IPS-NIHi11 (cell line): ENCODE measurements at places on chromosomes 13 and 19.

GRCh38 chr19:46630586-46631205 lies 5.3 kb downstream of the GNG8 start:
- no peak for DNase-seq

GRCh38 chr19:37874784-37875183 lies 31.6 kb downstream of the WDR87 start:
- DNase-seq = peak; percentile 22

DNA sequence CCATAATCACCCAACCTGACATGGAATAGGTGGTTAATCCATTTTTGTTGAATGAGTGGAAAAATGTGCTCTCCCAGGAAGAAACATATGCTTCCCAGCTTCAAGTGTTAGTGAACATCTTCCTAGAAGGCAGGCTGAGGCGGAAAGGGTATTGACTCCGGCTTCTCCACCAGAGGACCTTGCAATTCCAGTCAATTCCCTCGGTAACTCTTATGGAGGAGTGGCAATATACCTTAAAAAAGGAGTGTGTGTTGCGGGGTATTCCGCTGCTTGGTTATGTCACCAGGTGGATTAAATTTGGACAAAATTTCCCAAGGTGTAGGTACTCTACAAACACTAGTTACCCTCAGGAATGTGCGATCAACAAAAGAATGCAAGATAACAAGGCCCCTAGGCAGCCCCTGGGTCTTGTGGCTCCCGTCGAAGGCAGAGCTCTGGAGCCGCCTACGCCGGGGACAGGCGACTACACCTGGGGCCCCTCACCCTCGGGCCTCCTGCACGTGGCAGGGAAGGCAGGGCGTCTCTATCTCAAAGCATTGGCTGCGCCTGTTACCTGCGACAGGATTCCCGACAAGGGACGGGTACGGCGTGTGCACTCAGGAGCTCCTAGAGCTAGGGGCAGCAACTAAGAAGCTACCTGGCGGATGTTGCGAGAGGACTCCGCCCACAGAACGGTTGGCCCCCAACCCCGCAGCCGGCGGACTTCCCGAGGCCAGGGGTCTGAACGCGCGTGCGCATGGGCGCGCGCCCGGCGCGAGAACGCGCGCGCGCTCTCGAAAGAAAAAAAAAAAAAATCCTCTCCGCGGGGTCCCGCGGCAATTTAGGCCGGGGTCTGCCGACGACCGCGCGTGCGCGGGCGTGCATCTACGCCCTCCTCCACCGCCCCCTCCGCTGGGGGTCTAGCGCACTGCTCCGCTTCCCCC lies at the start of gene WDR87:
TSS of gene WDR87 (minus strand) at position 649 of the 923 bp plus-strand sequence. CDS start 8,355 bp downstream, outside the sequence.
- DNase-seq = peak; percentile 84

- DNase-seq = no peak
Measured at GRCh38 chr13:33352041-33352440, 66.5 kb upstream of the STARD13 start.

DNA sequence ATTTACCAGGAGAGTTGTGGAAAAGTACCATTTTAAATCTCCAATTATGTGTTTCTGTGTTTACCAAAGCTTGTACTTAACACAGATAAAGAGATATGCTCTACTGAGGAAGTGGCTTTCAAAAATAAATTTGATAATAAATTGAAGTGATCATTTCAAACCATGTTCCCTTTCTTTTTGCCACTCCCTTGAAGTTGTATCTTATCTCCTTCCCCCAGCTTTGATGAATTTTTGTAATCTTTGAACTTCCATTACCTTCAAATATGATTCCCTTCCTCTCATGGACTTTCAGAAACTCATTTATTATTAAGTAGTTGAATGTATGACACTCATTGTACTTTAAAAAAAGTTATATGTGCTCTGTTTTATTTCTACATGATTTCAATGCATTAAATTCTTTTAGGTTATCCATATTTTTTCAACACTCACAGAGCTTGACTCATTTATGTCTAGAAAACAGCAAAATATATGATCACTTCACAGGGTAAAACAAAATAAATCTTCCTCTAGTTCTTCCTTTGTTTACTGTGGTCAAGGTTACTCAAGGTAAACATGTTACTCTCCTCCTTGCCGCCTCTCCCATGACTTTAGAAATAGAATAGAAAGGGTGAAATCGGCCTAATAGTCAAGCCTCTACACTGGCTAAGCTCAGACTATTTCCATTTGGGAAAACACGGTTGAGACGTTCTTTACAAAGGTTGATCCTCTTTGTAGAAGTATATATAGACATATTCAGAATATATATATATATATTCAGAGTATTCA lies 251.2 kb upstream of the SPRY2 start:
- no peak for DNase-seq

DNA sequence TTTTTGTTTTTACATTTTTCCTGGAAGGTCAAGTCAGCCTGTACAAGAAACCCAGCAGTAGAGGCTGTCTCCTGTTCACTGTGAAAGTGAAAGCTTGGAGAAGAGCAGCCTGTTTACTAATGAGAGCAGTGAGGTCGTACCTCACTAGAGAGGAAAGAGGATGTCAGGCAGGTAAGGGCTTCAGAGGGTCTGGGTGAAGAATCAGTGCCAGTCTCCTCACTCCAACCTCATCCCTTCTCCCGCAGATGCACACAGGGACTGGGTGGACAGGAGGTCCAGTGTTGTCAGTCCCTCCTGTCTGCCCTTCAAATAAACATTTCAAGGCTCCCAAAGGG lies 462.5 kb downstream of the KLF5 start:
- DNase-seq = no peak

- DNase-seq = no peak
Measured at GRCh38 chr13:80873589-80873988, 532.7 kb upstream of the SPRY2 start.

DNA sequence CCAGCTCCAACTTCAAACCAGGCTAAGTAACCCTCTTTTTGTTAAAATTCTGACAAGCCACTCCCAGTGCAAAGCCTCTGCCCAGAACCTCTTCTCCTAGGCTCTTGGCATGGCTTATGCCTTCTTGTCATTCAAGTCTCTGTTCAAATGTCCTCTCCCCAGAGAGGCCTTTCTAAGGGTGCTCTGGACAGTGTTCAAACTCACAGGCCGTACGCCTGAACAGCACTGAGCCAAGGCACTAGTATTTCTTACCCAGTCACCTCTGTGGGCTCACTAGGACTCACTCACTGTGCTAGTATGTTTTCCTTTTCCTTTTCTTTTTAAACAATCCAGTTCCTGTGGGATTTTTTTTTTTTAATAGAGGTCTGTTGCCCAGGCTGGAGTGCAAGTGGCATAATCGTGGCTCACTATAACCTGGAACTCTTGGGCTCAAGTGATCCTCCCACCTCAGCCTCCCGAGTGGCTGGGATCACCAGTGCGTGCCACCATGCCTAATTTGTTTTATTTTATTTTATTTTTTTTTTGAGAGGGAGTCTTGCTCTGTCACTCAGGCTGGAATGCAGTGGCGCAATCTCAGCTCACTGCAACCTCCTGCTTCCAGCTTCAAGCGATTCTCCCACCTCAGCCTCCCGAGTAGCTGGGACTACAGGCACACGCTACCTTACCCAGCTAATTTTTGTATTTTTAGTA lies 2.3 kb upstream of the ASF1B start:
- DNase-seq = no peak

DNA sequence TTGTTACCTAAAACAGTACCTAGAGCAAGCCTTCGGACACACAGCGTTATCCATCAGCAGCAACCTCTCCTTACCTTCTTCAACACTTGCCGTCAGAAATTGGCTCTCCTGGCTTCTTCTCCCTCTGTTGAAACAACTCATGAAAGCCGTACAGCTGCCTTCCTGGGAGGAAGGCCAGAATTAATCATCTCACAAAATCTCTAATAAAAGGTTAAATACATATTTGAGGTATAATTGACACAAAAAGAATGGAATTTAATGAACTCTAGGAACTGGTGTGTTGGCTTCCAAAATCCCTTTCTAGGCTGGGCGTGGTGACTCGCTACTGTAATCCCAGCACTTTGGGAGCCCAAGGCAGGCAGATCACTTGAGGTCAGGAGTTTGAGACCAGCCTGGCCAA lies 37.3 kb upstream of the GTF2F2 start:
- DNase-seq = no peak

GRCh38 chr19:29489172-29489951 lies 36.4 kb upstream of the VSTM2B start:
- no peak for DNase-seq

GRCh38 chr19:28028881-28029444 lies 1184.0 kb downstream of the UQCRFS1 start:
- DNase-seq = no peak

DNA sequence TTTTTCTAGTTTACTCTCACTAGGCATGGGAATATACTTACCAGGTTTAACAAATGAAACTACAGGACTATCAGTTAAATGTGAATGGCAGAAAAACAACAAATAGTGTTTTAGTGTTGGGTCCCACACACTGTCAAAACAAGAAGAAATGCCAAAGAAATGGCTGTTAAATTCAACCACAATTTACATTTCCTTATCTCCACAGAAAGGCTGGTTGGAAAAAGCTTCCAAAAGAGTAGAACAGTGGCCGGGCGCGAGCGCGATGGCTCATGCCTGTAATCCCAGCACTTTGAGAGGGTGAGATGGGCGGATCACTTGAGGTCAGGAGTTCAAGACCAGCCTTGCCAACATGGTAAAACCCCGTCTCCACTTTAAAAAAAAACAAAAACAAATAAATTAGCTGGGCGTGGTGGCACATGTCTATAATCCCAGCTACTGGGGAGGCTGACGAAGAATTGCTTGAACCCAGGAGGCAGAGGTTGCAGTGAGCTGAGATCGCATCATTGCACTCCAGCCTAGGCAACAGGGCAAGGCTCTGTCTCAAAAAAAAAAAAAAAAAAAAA lies 66.5 kb downstream of the SERP2 start:
- no peak for DNase-seq

GRCh38 chr19:3565139-3565538 lies 7.6 kb upstream of the HMG20B start:
- no peak for DNase-seq

GRCh38 chr13:35817642-35818607 lies 313.3 kb downstream of the DCLK1 start:
- DNase-seq = no peak

GRCh38 chr19:39539165-39539517 lies 820 bp downstream of the EID2 start:
- peak; percentile 29 for DNase-seq

DNA sequence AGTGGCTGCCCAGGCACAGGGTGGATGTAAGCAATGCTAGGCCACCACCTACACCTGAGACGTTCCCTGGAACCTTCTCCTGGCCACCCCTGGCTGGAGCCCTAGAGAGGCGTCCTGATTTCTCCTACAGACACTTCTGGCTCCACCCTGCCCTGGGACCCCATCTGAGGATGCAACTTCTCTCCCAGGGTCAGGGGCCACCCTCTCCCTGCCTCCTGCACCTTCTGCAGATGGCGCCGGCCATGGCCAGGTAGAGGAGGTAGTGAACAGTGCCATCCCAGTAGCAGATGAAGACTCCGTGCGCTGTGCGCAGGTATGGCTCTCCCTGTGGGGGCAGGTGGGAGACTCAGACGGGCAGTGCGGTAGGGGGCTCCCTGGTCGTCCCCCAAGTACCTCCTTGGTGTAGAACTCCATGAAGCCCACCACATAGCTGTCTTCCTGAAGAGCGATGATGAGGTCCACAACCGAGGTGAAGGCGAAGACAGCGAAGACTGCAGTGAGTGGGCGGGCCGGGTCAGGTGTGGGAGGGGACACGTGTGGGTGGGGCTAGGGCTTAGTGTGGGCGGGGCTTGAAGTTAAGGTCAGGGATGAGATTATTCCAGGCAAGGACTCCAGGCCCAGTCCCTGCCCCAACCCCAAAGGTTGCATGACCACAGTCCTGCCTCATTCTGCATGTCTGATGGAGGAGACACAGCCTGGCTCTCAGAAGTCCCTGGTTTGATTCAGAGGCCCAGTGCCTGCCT lies 3.0 kb downstream of the TM6SF2 start:
- peak; percentile 80 for DNase-seq

DNA sequence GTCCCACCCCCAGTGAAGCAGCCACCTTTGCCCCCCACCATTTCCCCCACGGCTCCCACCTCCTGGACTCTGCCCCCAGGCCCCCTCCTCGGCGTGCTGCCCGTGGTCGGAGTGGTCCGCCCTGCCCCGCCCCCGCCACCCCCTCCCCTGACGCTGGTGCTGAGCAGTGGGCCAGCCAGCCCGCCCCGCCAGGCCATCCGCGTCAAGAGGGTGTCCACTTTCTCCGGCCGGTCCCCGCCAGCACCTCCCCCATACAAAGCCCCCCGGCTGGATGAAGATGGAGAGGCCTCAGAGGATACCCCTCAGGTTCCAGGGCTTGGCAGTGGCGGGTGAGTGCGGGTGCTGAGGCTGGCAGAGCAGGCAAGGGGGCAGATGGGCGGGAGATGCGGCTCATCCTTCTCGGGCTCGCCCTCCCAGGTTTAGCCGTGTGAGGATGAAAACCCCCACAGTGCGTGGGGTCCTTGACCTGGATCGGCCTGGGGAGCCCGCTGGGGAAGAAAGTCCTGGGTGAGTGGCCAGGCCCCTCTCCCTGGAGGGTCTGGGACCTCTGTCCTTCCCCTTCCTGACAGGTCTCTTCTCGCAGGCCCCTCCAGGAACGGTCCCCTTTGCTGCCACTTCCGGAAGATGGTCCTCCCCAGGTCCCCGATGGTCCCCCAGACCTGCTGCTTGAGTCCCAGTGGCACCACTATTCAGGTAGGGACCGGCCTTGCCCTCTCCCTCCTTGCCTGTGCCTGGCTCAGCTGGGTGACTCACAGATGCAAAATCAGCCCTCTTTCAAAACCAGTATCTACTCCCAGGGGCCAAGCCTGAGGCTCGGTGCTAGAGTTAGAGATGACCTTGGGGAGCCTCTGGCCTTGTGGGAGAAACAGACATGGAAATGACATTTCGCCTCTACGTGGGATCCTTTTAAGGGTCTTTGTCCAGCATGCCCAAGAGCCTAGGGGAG lies 8.8 kb downstream of the IGFLR1 start:
- peak; percentile 11 for DNase-seq

GRCh38 chr13:23086968-23087623 lies 93.7 kb upstream of the SGCG start:
- DNase-seq = no peak

DNA sequence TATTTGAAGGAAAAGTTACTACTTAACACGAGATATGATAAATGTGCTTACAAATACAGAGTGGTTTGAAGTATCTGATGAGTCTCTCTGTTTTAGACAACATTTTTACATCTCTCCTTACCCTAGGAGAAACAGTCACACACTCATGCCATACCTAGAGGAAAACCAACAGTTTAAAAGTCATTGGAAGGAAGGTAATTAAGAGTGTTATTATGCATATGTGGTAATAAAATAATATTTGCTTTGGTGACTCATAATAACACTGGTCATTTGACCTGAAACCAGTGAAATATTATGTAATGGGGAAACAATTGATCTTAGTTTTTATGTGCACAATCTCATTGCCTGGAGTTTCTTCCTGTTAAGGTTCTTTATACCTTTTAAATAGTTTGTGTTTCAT lies 136.9 kb upstream of the SOX21 start:
- DNase-seq = no peak
